GM23248 (cell line): ENCODE measurements at places on chromosomes 11 and 22.
A peak's percentile ranks its signal among the peaks of the same experiment; 100 is the strongest.

DNA sequence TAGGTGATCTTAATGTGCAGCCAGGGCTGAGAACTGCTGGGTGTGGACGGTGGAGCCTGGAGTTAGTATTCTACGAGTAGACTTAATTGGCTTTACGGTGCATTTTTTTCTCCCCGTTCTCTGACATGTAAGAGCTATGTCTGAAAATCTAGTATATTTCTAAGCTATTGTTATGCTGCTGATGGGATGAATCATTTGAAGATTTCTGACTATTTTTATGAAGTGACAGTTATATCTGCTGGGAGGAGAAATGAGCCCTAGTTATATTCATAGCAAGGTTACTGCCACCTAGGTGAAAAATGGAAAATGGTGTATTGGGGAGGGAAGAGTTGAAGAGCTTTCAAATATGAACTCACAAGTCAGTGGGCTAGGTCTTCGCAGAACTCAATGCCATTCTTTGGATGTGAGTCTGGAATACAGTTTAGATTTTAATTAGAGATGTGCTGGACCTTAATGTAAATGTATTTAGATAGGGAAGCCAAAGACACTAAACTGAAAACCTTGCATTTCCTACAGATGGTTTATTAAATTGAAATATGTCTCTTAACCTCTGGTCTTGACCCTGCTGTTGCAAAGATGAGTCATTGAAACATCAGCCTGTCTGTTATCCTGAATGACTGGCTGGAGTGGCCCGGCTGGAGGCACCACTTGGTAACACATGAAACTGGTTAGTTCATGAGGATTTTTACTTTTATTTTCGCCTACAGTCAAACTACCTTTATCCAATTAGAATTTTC is 293.7 kb downstream of the DDX10 start:
- DNase-seq: peak; percentile 58

GRCh38 chr22:25970999-25971811 is 198.1 kb upstream of the SEZ6L start:
- DNase-seq: no peak

DNA sequence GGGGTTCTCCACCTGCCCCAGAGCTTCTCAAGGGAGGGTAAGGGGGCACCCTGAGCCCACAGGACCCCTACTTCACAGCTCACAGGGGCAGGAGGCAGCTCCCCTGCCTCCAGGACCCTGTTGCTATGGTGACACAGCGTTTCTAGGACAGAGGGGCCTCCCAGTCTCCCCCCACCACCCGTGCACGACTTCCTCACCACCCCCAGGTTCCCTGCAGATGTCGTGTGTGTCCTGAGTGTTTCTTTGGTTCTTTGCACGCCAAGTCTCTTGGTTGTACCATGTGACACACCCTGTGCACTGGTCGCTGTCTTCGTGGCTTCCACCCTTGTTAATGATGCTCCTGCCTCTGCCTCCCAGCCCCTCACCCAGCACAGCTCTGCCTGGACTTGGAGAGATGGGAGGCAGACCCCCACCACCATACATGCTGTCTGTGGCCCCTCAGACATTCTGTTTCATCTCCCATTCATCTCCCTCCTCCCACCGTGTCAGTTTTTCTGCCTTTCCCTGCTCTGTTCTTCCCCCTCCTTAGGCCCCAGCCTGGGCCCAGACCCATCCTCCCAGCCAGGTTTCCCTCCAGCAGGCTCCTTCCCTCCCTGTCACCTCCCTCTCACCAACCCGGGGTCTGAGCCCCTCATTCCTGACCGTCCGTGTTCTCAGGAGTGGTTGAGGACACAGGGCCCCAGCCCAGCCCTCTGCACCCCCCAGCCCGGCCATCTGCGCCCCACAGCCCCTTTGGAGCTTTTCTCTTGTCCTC is 24.5 kb upstream of the RAB1B start:
- no peak for DNase-seq

DNA sequence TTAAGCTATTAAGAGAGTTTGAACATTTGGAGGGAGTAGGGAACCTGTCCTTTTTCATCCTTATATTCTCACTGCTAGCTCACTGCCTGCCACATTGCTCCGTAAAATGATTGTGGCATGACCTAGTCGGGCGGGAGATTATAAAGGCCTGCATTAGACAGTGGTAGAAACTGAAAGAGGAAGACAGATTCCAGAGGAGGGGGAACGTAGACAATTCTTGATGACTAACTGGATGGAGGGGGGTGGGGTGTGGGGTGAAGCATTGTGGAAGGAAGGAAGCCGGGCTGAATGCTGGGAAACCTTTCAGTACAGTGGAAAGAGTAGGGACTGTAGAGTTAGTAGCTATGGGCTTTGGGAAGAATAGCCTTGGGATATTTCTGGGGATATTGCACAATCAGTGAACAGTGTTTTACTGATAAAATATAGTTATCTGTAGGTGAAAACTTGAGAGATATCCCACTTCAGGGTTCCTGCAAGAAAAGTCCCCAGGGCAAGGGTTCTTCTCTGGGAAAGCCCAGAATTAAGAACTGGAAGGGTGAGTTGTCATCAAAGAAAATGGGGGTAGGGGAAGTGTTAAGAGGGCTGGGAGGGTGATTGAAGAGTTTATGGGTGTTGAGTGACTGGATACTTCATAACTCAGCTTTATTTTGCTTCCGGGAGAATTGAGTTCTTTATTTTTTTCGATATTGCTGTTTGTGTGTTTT is 2.1 kb downstream of the MED15 start:
- peak; percentile 96 for DNase-seq

- peak; percentile 49 for DNase-seq
Measured at GRCh38 chr11:64447831-64448598, 89.1 kb downstream of the RPS6KA4 start.

DNA sequence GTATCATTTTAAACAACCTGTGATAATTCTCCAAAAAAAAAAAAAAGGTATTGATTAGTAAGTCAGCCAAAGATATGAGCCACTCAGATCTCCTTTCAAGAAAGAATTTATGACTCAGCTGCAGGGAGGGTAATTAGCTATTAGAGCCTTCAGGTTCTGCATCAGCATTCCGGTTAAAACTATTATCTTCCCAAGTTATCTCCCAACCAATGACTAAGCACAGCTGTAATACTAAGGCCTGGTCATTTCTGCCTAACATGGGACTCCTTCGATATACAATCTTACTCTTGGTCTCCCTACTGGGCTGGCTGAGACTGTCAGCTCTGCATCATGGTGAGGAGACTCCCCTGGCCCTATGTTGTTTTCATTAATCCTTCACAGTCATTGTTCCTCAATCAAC is 60.4 kb downstream of the SBF2 start:
- peak; percentile 85 for DNase-seq

- DNase-seq: no peak
Measured at GRCh38 chr22:36745301-36745995, 30.5 kb downstream of the IFT27 start.

DNA sequence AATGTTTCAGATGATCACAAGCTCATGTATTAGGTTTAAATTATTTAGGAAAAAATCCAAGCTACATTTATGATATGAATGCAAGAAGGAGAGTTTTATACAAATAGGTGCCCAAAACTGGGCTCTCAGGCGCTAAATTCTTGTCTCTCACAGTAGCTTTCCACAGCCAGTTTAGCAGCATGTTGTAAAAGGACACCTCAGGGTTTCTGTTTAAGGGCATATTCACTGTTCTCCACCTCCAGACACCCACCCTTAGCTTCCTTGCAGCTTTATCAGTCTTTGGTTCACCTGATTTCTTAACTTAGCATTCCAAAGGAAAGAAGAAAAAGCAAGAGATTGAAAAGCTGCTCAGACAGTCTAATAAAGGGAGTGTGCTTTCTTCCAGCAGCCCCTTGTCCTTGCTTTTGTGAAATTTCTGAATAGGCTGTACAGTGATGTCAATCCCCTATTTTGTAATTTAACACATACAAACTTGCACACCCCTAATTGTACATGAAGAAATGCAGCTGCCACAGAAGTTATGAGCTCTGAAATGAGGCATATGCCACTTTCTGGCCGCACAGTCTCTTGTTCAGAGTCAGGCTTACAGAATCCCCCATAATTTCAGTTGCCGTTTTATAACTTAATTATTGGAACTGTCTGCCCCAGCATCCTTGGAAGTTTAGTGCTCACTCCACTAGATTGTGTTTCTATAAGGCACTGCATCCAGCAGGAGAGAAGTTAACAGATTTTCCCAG is 262.1 kb downstream of the DDX10 start:
- DNase-seq: no peak

GRCh38 chr11:72543849-72544542 is 109.7 kb upstream of the CLPB start:
- DNase-seq: no peak

DNA sequence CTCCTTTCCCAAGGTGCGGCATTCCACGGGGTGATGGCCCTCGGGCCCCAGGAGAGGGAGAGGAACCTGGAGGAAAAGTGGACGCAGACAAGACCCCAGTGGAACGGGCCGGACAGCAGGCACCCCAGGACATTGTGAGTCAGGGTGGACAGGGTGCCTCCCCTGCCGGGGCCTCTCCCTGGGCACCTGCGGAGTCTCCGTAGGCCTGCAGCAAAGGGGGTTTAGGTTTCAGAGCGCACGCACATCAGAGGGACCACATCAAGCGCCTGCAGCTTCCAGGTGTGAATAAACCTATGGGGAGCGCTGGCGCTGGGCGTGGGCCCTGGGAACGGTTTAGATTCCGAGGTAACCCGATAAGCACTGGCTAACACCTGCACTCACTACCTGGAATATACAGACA is 22.7 kb upstream of the FGF19 start:
- no peak for DNase-seq
